ENCODE measurements at places on chromosomes 3 and 15.

- peak; percentile 47 for DNase-seq
These were observed 76.8 kb upstream of the ARL6 start for GRCh38 chr3:97687734-97688133.

- DNase-seq = no peak
These were observed 155.0 kb downstream of the RSRC1 start for GRCh38 chr3:158264894-158265293.

- DNase-seq = no peak
These were observed 113.0 kb upstream of the GOLGA8J start for GRCh38 chr15:29969562-29970401.

GRCh38 chr3:183359036-183359435 is 69.4 kb downstream of the MCF2L2 start:
- no peak for DNase-seq

- DNase-seq = no peak
These were observed 6.3 kb downstream of the RPP25 start for GRCh38 chr15:74950078-74950908.

GRCh38 chr3:148335612-148336011 is 362.1 kb upstream of the AGTR1 start:
- DNase-seq = no peak

GRCh38 chr15:51192521-51193280 is 98.0 kb upstream of the TNFAIP8L3 start:
- peak; percentile 56 for DNase-seq

DNA sequence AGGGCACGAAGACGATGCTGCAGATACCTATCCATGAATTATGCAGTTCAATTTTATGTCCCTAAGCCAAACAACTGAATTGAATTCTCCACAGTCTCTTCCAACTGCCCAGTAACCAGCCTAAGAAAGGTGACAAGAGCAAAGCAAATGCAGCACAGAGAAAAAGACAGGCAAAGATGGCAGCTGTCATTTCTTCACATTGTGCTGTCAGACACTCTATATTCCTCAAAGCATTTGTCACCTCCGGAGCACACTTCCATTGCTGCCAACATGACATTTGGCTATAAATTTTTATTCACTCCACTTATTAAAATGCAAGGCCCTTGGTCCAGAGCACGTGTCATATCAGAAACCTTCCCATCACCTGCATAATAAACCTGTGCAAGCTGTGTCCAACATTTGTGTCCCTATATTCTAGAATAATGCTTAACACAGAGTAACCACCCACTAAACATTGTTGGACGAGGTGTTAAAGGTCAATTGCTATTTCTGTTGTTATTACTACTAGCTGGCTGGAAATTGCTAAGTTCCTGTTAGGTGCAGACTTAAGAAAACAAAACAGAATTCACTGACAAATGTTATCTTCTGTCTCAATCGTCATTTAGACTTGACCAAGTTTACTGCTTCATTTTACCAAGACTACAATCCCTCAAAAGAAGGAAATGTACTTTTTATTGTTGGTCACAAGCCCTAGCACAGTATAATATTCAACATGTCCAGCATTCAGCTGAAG is 89.7 kb downstream of the MAGI1 start:
- DNase-seq = no peak

DNA sequence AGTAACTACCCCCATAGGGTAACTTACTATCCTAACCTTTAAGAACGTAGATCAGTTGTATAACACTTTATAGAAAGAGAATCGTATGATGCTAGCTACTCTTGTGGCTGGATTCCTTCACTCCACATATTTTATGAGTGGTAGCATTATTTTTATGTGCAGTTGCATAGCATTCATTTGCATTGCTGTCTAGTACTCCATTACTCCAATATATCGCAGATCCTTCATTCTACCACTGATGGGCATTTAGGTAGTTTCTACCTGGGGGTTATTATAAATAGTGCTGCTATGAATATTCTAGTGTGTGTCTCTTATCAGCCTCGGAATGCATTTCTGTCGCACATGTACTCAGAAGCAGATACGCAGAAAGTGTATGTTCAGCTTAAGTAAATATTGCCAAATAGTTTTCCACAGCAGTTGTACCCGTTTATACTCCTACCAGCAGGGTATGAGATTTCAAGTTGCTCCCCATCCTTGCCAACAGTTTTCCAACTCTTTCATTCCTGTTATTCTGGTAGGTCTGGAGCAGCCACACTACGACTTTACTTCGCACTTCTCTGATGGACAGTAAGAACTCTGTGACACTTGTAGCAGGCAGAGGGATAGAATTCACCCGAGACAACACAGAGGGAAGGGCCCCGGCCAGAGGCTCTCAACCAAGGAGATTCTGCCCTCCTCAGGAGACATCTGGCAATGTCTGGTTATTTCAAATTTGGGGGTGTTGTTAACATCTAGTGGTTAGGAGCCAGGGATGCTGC is 9.8 kb upstream of the VGLL4 start:
- no peak for DNase-seq

GRCh38 chr3:154766765-154767503 is 313.2 kb upstream of the MME start:
- no peak for DNase-seq

DNA sequence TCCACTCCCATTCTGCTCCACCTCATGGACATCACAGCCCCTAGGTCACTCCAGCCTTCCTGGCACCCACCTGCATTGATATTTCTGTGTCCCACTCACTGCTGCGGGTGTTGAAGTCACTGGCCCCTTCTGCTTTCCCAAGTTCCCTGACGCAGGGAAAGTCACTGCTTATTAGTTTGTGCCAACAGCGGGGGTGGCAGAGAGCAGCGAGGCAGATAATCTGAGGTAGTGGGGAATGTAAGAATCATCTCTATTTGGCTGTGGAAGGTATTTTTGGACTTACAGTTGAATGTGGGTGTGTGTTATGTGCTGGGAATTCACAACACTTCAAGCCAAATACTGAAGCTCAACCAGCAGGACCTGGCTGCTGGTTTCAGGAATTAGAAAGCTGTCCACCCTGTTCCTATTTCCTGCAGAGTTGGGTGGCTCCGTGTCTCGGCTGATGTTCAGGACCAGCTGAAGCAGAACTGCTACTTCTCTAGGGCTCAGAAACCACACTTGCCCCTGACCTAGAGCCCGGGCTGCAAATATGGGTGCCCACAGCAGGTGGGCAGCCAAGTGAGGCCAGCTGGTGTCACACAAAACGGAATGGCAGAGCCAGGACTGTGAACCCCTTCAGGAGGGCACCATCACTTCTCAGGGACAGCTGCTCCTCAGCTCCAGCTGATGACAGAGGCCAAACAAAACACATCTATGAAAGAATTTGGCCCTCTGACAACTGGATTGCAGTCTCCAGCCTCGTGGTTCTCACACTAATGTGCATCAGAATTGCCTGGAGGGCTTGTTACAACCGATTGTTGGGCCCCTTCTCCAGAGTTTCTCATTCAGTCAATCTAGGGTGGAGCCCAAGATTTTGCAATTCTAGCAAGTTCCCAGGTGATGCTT is 57.7 kb downstream of the SEMA5B start:
- DNase-seq = peak; percentile 52

DNA sequence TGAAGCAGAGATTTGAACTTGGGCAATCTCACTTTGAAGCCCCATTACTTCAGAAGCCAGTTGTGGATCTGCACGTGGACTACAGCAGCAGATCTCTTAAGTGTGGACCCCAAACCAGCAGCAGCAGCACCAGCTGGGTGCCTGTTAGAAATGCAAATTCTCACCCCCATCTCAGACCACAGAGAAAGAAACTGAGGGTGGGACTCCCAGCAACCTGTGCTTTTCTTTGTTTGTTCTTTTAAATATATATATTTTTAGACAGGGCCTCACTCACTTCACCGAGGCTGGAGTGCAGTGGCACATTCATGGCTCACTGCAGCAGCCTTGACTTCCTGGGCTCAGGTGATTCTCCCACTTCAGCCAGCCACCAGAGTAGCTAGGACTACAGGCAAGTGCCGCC is 53.2 kb downstream of the SLTM start:
- DNase-seq = no peak

DNA sequence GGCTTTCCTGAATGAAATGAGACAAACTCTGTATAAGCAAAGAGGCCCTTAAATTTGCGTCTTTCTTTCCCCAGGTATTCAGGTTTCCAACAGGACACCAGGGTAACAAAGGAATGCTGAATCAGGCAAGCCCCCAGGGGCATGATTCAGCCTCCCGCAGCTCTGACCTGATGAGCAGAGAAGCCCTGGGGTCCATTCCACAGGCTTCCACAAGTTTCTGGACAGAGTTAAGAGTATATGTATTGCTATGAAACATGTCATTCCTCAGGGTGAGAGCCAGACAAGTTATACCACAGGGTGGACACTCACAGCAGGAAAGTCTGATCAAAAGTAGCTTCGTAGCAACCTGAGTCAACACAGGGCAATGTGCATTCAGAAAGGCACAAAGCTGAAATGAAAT is 68.1 kb upstream of the CTNNB1 start:
- no peak for DNase-seq

DNA sequence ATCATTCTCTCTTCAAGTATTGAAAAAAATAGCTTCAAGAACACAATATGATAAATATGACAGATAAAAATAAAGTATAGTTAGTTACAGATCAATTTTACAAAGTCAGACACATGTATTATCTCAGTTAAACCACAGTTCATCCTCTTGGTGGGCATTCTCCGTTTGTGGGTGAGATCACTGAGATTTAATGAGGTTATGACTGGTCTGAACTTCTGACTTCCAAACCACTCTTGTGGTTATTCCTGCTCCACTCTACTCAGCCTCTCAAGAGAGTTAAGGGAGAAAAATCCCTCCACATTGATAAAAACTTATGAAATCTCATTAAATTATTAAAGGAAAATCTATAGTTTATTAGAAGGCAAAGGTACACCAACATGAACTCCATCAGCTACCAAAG is 229.9 kb upstream of the LRTM1 start:
- DNase-seq = no peak

DNA sequence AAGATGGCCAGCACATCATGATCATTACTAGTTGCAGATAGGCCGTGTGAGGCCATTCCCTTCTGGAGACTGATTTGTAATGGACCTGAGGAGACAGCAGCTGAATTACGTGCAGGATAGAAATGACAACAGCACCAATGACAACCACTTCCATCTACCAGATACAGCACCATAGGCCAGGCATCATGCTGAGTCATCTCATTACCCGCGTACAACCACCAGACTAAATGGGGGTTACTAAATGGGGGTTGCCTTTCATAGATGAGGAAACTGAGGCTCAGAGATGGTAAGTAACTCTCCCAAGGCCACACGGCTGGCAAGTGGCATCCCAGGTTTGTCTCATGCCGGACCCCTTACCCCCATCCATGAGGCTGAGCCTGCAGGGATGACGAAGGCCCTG is 32.8 kb upstream of the FAM107A start:
- no peak for DNase-seq

DNA sequence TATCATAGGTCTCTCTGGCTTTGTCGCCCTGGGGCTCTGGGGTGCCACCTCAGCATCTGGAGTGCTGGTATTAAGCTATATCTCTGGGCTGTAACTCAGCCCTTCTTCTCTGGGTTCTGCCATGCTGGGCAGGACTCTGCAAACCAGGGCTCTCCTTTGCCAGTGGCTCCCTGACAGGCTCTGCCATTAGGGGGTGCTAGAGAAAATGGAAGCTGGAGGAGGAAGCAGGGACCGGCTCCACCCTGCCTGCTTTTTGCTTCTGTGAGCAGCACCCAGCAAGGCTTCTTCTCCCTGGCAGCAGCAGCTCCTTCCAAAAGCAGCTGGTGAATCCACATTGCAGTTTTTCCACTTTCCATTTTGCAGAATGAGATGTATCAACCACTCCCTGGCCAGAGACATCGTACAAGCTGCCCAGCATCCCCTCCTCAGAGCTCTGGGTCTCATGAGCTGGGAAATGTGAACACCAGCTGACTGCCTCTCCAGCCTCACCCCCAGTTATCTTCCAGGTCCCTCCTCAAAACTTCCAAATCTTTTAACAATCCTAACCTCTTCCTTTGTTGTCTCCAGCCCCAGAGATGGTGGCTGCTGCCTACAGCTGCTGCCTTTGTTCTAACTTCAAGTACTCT is 165.0 kb downstream of the ABHD5 start:
- no peak for DNase-seq

DNA sequence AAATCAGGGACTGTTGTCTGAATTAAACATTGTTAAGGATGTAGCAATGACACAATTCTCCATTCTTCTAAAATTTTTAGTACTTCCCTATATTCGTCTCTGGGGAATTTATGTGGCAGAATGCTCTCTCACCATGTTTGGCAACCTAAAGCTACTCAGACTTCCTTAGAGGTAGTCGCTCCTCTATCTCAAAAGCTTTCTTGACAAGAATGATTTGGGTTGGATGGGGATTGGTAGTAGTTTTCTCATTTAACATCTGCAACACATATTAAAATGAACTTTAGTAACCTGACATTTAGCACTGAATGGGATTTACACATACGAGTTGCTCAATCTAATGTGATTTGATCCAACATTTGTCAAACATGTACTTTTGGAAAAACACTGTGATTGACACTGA is 233.3 kb downstream of the RBMS3 start:
- no peak for DNase-seq

GRCh38 chr3:188037195-188037718 is 116.7 kb upstream of the LPP start:
- DNase-seq = no peak

DNA sequence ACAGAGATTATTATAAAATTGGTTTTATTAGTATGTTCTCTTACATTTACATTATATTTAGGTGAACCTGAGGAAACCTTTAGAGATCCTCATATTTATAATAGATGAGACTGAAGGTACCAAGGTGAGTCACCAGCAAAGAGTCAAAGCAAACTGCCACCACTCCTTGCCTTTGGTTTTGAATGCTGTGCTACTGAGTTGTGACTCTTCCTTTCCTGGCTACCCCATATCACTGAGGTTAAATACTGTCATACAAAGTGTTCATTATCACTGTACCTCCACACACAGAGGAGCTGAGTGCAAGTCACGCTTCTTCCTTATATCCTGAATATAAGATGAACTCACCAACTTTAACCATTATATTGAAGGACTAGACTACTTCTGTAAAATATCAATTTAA is 168.2 kb downstream of the CBLB start:
- DNase-seq = no peak

DNA sequence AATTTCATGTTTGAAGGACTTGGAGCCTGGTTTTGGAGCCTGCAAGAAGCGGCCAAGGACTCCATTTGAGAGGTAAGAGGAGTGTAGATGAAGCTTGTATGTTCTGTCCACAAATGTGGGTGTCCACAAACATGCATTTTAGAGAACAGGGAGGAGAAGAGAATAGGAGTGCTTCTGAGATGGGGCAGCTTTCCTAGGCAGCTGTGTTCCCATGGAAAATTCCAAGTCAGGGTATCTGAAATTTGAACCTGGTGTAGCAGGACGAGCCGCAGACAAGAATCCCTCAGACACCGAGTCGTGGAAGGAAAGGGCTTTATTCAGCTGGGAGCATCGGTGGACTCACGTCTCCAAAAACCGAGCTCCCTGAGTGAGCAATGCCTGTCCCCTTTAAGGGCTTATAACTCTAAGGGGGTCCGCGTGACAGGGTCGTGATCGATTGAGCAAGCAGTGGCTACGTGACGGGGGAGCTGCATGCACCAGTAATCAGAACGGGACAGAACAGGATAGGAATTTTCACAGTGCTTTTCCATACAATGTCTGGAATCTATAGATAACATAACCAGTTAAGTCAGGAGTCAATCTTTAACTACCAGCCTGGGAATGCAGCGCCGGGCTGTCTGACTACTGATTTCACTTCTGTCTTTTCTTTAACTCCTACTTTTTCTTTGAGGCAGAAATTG is 71.4 kb upstream of the WDR72 start:
- DNase-seq = no peak

All from kidney epithelial cell (primary cell).